ENCODE measurements at places on chromosomes 6 and 20.

- DNase-seq = no peak
Measured at GRCh38 chr6:156731396-156731795, 45.8 kb upstream of the ARID1B start.

GRCh38 chr20:20318365-20319161, 49.3 kb upstream of the INSM1 start:
- no peak for DNase-seq

DNA sequence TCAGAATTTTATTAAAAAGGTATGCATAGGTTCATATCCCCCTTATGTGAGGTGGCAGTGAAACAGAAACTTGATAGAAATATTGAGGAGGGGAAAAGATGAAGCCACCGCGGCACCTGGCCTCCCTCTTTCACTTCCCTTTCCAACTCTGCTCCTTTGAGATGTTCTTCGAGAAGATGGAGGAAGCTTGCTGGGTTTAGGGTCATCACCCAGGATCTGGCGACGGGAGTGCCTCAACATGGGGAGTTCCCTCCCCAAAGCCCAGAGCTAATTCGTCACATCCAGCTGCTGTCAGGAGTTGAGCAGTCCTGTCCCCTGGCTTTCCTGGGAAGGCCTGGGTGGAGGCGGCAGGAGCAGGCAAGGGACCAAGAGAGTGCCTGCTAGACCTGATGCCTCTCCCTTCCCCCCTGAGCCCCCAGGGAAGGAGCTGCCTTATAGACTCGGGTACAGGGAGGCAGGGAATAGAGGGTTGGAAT, 29.1 kb downstream of the RREB1 start:
- DNase-seq = no peak

DNA sequence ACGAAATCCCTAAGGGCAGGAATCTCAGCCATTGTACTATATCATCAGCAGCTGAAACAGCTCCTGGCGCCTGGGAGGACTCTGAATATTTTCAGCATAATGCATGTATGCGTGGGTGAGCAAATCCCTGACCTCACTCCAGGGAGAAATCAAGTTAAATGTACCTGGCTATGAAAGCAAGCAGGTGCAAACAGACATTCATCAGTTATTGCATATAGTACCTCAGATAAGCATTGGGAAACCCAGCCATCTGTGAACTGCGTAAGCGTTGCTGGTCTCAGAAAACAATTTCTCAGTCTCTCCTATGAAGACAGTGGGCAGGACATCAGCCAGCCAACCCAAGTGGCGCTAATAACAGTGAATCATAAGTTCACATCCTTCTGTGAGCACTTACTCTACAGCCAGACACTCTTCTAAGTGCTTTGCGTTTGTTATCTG, 622.6 kb downstream of the EPM2A start:
- DNase-seq = no peak

- DNase-seq = no peak
Measured at GRCh38 chr6:131469130-131469529, 103.9 kb upstream of the ARG1 start.

DNA sequence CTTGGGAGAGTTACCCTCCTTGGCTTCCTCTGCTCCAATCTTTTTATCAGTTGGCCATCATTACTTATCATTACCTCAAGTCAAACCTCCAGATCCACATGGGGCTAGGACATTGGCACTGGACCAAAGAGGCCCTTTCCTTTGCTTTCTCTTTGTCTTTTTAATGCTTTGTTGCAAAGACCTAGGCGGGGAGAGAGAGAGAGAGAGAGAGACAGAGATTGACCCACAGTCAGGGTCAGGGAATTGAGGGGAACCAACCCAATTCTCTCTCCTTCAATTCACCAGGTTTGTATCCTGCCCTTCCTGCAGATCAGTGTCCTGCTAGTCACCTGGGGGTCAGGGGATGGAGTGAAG, 3.5 kb upstream of the VEGFA start:
- DNase-seq = no peak

DNA sequence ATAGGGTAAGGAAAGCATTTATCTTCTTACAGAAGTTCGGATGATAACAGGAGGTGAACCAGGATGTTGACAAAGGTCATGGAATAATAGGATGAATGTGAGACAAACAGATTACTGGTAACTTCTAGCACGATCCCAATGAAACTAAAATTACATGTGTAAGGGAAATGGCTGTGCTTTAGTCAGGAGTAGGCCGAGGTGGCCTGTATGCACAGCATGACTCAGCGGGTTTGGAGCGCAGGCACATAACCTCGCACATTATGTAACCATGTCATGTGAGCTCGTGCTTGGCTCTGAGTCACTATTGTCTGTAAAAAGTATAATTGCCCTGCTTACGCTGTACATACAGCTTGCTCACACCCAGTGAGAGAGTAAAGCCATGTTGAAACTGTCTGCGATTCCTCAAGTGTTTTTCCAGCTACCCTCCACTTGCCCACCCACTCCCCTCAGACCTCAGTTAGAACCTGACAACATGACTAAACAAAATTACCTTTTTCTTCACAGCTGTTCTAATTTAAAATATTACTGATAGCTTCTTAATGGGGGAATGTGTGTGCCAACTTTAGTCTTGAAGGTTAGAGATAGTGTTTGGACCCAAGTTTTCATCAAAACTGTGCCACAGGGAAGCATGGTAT, 8.2 kb downstream of the CYB5R4 start:
- peak; percentile 8 for DNase-seq

- DNase-seq = no peak
Measured at GRCh38 chr20:62875419-62876361, 14.1 kb upstream of the TCFL5 start.

GRCh38 chr6:152723398-152723797, 25.7 kb downstream of the MYCT1 start:
- DNase-seq = no peak

DNA sequence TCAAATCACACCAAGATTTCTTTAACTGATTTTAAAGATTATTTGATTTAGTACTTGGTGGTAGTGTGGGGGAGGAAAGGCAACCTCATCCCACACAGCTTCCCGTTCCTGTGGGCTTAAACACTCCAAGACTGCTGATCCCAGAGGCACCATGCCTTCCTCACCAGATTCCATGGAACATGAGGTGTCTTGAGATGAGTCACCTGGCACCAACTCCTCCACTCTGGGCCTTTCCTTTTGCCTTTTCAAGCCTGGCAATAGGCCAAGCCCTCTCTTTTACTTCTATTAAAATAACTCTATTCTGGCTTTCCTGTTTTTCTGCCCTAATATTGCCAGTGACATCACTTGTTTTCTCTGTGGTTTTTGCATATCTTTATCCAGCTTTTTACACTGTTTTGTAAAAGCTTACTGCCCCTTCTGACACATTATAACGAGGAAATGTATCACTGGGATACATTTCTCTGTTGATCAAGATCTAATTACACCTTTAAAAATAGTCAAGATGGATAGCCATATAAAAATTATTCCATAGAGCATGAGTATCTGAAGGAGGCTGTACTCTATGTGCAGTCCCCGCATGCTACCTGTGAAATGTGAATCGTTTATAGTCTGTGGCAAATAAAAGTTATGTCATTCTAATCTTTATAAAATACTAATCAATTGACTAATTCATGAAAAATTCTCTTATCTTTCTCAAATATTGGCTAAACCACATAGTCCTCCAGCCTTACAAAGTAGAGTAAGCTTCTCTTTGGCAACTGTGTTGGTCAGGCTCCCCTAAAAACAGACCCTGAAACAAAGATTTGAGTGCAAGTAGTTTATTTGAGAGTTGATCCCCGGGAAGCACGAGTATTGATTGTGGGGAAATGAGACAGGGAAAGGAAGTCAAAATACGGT, 257.8 kb upstream of the KCNQ5 start:
- no peak for DNase-seq

- no peak for DNase-seq
Measured at GRCh38 chr20:64003960-64004725, 23.2 kb downstream of the PRPF6 start.

GRCh38 chr20:57795977-57796560, 86.3 kb upstream of the PMEPA1 start:
- no peak for DNase-seq

DNA sequence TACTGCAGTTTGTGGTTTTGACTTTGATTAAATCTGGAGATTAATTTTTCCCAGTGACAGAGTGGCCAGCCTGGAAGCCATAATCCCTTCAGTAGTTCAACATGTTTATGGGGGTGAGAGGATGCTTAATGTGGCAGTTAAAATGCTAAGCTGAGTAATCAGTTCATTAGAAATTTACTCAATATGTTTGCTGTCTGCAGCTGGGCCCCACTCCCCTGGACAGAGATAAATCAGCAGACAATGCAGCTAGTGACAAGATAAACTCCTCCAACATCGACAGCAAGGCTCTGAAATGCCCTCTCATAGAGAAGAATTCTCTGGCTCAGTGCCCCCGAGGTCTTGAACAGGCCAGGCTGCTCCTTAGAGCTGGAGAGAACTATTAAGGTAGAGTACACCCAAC, 101.9 kb downstream of the LRFN2 start:
- DNase-seq = no peak

DNA sequence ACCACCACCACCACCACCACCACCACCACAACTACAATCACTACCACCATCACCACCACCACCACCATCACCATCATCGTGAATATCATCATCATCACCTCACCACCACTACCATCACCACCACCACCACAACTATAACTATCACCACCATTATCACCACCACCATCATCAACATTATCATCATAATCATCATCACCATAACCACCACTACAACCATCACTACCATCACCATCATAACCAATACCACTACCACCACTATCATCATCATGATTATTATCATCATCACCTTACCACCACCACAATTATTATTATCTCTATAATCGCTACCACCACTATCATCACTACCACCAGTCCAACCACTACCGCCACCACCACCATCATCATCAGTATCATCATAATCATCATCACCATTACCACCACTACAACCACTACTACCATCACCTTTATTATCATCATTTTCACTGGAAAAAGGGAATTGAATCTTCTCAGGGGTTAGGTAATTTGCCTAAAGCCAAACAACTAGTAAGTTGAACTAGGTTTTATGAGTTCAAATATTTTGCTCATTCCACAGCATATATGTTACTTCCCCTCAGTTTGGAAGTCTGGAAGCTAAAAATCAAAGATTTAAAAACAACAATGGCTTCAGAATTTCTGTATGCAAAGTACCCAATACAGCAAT, 8.3 kb downstream of the RIPOR2 start:
- DNase-seq = peak; percentile 49

DNA sequence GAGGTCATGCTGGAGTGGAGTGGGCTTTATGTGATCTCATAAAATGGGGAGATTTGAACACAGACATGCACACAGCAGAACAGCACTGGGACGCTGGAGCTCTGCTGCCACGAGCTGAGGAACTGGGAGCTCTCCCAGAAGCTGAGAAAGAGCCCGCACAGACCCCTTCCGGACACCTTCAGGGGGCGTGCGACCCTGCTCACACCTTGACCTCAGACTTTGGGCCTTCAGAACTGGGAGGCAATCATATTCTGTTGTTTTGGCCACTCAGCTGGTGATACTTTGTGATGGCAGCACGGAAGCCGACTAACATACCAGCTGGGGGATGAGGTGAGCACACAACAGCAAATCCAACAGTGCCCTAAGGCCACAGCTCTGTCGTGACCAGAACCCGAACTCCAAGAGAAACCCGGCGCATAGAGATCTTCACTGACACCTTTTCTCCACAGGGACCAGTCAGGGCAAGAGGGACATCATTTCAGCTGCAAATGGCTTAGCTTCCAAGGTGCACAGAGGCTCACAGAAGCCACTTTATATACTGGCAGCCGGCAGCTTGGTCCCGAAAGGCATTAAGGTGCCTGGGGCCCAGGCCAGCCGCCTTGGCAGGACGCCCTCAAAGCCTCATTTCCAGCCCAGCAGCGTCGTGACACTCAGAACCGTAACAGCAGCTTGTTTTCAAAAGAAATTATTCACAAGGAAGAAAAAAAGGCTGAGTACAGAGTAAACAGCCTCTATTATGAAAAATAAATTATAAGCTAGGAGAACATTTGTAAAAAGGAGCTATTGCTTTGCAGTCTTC, 89.3 kb downstream of the RNASET2 start:
- DNase-seq = no peak

GRCh38 chr6:37878150-37878710, 58.7 kb downstream of the ZFAND3 start:
- no peak for DNase-seq

DNA sequence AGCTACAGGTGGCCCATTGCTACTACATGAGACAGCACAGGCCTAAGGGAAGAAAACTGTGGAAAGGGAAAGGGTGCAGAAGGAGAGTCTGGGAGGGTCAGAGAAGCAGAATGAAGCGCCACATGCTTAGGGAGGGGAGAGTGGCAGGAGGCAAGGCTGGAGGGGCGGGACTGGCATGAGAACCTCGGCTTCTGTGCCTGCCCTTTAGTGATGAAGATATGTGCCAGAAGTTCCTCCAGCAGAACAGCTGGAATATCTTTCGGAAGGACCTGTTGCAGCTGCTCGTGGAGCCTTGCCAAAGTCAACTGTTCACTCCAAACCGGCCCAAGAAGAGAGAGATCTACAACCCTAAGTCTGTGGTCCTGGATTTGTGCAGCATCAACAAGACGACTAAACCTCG, 61.8 kb downstream of the CNBD2 start:
- no peak for DNase-seq

- no peak for DNase-seq
Measured at GRCh38 chr20:1472556-1473245, 6.1 kb upstream of the NSFL1C start.

- no peak for DNase-seq
Measured at GRCh38 chr6:4846387-4846786, 70.2 kb downstream of the CDYL start.

DNA sequence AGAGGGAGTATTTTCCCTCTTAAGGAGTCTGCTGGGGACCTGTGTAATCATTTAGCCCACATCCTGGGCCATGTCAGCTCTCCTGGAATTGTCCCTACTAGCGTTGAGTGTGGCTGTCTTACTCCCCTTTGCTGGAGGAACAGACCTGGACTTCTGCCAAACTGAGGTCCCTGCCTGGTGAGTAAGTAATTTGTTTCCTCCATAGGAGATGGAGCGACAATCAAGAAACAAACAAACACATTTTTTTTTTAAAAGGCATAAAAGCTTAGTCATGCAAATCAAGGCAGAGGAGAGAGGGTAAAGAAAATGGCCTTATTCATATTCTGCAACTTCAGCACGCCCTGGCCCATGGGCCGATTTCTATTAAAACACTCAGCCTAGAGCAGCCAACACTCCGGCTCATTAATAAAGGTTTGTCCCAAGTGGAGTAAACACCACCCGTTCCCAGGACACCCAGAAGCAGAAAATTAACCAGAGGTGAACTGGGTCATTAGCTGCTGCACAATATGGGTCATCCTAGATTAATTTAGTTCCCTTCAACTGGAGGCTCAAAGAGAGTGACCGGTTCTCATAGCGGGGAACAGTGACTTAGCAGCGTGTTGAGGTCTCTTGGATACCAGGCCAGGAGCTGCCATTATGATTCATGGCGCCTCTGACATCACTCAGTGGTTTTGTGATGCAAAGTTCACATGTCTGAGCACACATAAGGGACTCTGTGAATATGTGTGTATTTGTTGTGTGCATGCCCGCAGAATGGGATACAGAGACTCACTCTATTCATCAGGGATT, 165.0 kb upstream of the SULF2 start:
- no peak for DNase-seq

GRCh38 chr6:125623085-125623484, 126.3 kb upstream of the HEY2 start:
- no peak for DNase-seq

Measured in activated CD4-positive, alpha-beta T cell treated with anti-CD3 and anti-CD28 coated beads, Interleukin-10, Interleukin-2, amounts not matched to agents 100 ng/mL and 50 ng/mL, durations not matched to agents 16 hours and 8 hours (primary cell).